ENCODE measurements at places on chromosomes 13 and 19.

GRCh38 chr13:27839809-27840467 lies 47.7 kb downstream of the GSX1 start:
- no peak for DNase-seq

GRCh38 chr13:62850331-62850730 lies 1434.7 kb upstream of the PCDH20 start:
- DNase-seq = no peak

DNA sequence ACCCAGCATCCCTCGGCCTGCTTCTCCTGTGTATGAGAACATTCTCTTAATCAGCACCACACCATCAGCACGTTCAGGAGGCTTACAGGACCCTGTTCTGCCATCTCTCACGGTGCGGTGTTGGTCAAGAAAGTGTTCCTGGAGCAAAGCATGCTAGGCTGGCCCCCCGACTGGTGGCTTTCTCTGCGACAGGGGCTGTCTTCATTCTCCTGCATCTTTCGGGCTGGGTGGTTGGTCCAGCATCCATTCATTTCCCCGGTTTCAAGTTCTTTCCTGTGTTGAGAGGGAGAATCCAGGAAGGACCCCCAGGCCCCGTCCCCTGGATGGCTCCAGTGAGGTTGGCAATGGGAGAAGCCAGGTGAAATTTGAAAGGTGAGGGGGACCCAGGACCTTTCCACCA lies 55.8 kb downstream of the C1QTNF9 start:
- DNase-seq = no peak

- DNase-seq = no peak
Measured at GRCh38 chr13:99601535-99601934, 100.3 kb downstream of the TM9SF2 start.

GRCh38 chr19:1304197-1304924 lies 18.7 kb downstream of the EFNA2 start:
- no peak for DNase-seq

- no peak for DNase-seq
Measured at GRCh38 chr19:57078802-57079201, 41.0 kb upstream of the USP29 start.

- no peak for DNase-seq
Measured at GRCh38 chr13:24450530-24450929, 62.0 kb downstream of the PARP4 start.

DNA sequence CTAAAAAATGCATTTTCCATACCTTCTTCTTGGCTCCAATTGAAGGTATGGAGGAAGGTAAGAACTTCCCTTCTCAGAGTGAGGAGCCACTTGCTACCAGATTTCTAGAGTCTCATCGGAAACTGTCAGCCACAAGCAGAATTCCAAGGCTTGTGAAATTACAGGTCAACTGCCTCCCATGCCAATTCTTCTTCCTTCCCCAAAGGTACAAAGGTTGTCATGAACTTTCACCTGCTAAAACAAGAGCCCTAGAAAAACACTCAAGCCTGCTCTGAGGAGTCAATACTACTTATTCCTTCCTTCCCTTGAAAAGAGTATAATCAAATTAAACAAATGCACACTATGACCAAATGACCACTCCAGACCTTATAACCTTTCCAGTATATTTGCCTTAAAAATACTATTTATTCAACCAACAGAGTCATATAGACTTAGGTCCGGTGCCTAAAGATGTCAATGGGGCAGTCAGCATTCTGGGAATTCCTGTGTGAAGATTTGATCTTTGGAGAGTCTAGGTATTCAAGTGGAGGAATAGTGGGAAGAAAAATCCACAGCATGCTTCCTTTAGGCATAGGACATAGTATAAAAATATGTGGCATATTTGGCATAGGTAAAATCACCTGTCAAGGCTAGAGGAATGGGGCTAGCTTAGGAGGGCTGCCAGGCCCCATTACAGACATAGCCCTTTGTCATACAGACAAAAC lies 539.3 kb downstream of the LIG4 start:
- DNase-seq = no peak

DNA sequence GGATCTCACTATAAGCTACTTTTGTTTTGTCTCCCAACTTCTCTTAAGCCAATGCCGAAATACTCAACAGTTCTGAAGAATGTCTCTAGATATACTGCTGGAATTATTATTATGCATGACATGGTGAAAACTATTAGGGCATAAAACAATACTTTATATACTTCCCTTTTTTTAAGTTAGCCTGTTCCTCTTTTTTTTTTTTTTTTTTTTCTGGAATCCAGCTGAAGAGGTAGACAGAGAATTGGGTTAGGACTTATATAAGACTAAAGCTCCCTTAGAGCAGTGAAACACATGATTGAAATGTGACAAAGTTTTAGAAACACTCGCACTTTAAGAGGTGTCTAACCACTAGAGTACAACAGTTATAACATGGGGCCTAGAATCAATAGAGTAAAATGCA lies 850.9 kb upstream of the PCDH9 start:
- no peak for DNase-seq

DNA sequence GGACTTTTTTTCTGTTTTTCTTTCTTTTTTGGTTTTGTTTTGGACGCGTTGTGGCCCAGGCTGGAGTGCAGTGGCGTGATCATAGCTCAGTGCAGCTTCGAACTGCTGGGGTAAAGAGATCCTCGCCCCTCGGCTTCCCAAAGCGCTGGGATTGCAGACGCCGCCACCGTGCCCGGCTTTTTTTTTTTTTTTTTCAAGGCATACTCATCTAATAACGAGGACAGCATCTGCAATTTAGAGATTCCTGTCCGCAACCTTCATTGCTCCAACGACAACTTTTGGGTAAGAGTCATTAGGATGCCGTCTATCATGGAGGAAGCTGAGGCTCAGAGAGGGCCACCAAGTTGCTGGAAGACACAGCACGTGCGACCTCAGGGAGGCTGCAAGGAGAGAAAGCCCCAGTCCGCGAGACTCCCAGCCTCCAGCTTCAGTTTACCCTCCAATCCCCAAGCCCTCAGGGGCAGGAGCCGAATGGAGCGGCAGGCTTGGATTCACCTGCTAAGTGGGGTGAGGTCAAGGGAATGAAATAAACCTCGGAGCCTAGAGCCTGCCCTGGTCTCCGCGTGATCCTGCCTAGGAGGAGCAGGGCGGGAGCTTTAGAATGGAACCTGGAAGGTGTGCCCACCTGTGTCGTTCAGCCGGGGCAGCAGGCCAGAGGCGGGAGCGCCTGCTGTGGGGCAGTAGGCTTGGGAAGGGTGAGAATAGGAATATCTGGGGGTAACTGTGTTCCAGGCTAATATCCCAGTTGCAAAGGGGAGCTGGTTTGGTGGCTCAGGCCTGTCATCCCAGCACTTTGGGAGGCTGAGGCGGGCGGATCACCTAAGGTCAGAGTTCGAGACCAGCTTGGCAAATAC lies 676 bp upstream of the POLRMT start:
- DNase-seq = peak; percentile 43

GRCh38 chr19:13024126-13024950 lies 29.1 kb downstream of the NFIX start:
- DNase-seq = no peak

DNA sequence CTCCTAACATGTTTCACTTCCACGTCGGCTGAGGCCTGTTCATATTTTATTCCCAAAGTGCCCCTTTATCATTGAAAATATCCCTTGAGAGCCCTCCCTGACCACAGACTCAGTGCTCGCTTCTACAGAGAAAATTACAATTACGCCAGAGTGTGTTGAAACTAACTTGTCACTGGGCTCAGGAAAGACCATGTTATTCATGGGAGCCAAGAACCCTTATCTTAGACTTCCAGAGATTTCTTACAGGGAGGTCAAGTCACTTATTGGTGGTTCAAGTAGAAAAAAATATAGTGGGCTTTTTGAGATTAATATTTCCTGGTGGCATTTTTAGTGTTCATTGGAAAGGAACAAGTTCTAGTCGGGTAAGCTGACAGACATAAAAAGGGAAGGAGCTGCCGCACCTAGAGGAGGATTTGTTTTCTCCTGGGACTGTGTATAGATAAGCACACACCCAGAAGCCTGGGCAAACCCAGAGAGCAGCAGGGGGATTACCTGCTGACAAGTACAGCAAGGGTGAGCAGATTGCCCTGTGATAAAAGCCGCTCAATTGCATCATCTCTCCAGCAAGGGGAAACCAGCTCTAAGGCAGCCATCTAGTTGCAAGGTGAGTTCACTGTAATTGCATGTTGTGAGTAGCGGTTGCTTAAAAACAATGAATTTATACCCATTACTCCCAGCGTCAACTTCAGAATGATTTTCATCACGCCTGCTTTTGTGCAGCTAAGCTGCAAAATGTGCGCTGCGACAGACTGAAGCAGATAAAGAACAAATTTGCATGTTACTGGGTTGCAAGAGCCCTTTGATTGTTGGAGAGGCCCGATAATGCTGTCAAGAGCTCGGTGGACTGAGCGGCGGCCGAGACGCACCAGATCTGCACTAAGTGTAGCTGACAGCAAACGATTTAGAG lies 46.2 kb downstream of the DCT start:
- DNase-seq = peak; percentile 43

All from stimulated activated CD8-positive, alpha-beta memory T cell treated with anti-CD3 and anti-CD28 coated beads, Interleukin-4, amount 100 ng/mL, for 48 hours (primary cell).